ENCODE measurements at places on chromosomes 12 and 14.
A peak's percentile ranks its signal among the peaks of the same experiment; 100 is the strongest.

DNA sequence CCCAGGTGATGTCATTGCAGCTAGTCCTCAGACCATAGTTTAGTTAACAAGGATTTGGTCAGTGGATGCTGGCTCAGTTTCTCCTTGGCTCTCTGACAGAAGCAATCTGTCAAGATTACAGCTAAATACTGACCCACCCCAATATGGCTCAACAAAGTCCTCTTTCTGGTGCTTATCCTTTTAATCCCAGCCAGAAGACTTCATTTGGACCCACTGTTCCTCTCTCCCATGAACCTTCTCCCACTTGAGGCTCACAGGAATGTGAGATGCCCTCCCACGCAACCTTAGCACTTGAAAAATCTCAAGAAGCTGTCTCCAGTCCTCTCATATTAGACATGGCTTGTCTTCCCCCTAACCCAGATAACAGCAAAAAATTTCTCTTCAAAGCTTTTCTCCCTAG, 47.7 kb downstream of the C12orf50 start:
- H3K27ac ChIP-seq: no peak overlapping the region
- DNase-seq: no peak
- H3K4me1 ChIP-seq: no peaks in the 10 kb centered on the region
- H3K27me3 ChIP-seq: no peaks in the 10 kb centered on the region
- H3K4me3 ChIP-seq: no peak overlapping the region

DNA sequence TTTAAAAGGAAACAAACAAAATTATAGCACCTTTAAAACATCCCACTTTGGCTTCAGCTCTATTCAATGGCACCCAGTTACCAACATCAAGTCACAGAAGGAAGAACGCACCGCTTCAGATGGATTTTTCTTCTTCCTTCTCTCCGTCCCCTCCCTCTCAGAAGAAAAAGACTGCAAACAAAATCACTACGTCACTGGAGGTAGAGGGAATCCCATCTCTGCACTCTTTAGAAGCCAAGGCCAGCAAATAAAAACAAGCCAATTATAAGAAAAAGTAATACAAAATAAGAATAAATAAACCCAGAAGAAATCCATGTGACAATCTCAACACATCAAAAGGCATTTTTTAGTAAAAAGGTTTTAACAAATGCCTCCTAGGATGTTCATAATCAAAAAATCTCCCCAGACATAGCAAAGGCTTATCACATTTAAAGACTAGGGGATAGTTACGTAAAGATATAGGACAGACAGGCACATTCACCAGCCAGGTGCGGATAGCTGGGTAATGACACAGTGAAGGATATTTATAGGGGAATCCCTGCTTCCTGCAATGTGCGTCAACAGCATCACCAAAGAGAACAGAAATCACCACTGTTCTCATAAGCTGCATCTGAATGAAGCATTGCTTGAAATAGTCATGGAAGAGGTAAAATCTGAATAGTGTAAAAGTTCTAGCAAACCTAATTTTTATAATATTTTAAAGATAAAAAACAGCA, 89.4 kb downstream of the R3HDM2 start:
- peaks cover 5% of the 10 kb centered on the region for H3K36me3 ChIP-seq
- peaks cover 20% of the 10 kb centered on the region for H3K4me1 ChIP-seq
- DNase-seq: no peak

DNA sequence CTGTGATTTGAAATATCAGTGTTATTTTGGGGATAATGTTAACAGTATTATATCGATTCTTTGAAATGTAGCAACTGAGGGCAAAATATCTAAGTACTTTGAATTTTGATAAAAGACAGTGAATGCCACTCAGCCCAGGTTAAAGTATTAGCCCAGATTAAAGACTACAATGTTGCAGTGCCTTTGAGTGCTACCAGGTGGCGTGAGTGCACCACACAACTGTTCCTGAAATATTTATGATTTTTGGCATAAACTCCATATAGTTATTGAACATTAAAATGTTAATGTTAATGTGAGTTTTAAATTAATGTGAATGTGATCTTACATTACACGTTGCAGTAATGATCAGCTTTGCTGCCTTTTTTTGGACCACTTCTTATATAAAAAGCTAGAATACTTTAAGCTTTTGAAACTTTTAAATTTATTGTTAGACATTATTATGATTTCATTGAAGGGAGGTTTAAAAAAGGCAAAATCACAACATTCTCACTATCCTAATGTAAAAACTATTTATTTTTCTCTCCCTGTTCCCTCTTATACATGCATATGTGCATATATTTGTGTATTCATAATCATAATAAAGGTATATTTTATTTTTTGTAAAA, 22.5 kb downstream of the MRPS35 start:
- no peaks in the 10 kb centered on the region for H3K27me3 ChIP-seq
- no peak for DNase-seq
- H3K4me1 ChIP-seq: no peaks in the 10 kb centered on the region
- no peak overlapping the region for H3K4me3 ChIP-seq

GRCh38 chr12:101929365-101930041, 52.1 kb downstream of the DRAM1 start:
- DNase-seq: no peak
- no peaks in the 10 kb centered on the region for H3K27me3 ChIP-seq

- DNase-seq: no peak
- H3K4me3 ChIP-seq: no peak overlapping the region
- H3K4me1 ChIP-seq: no peaks in the 10 kb centered on the region
- H3K27ac ChIP-seq: no peak overlapping the region
- H3K36me3 ChIP-seq: no peaks in the 10 kb centered on the region
- no peaks in the 10 kb centered on the region for H3K27me3 ChIP-seq
Observed at GRCh38 chr12:93541578-93542225, 30.8 kb upstream of the SOCS2 start.

GRCh38 chr14:76391981-76392690, 16.2 kb downstream of the ESRRB start:
- no peak overlapping the region for H3K27ac ChIP-seq
- H3K36me3 ChIP-seq: no peaks in the 10 kb centered on the region
- no peak for DNase-seq
- H3K4me3 ChIP-seq: no peak overlapping the region
- no peaks in the 10 kb centered on the region for H3K27me3 ChIP-seq

GRCh38 chr14:99157246-99157645, 114.8 kb downstream of the BCL11B start:
- H3K27ac ChIP-seq: no peak overlapping the region
- DNase-seq: no peak

DNA sequence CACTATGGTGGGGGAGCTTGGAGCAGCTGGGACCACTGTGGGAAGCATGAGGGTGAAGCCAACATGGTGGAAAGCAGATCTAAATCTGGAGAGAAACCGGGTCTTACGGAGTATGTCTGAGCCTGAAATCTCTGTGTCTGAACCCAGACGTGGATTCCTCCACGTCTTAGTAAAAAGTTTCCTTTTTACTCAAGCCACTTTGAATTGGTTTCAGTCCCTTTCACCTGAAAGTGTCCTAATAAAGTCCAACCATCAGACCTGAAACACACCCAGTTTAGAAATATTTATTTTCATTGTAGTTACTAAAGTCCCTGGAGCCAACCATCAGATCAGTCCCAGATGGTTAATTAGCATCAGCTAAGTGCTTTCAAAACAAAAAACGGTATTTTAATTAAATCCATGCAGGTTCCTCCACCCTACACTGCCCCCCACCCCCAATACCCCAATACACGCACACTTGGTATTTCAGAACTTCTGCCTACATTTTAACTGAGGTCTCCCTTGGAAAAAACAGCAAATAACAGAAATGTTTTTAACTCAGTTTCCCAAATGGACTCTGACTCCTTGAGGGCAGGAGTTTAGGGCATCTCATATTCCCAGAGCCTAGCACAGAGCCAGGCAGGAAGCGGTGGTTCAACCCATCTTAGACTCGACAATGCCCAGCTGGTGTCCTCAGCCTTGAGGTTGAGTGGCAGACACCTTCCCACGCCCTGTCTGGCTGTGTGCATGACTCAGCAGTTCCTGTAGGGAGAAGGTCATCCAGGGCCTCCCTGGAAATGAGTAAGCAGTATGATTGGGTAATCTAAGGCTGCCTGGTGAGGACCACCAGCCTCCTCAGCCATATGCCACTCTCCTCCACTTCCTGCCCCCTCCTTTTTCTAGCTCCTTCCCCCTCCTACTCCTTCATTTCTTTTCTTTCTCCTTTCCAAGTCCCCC, 175.8 kb downstream of the TTC8 start:
- peak; percentile 67 for DNase-seq
- no peak overlapping the region for H3K4me3 ChIP-seq
- no peak overlapping the region for H3K27ac ChIP-seq
- H3K36me3 ChIP-seq: no peaks in the 10 kb centered on the region
- H3K4me1 ChIP-seq: peaks cover 6% of the 10 kb centered on the region
- H3K27me3 ChIP-seq: no peaks in the 10 kb centered on the region

GRCh38 chr12:5692850-5693249, 252.2 kb downstream of the ANO2 start:
- no peaks in the 10 kb centered on the region for H3K36me3 ChIP-seq
- H3K4me1 ChIP-seq: no peaks in the 10 kb centered on the region
- H3K27ac ChIP-seq: no peak overlapping the region
- H3K27me3 ChIP-seq: peaks cover 6% of the 10 kb centered on the region

- H3K36me3 ChIP-seq: no peaks in the 10 kb centered on the region
- peak within 1 kb of the TSS; percentile 60 for H3K27ac ChIP-seq
- DNase-seq: peak; percentile 62
- H3K4me3 ChIP-seq: peak within 1 kb of the TSS; percentile 7
Observed at GRCh38 chr12:6635856-6636531, at the start of gene LPAR5. TSS of gene LPAR5 (minus strand) at chr12:6635959. CDS start at chr12:6621248, 14,711 bp downstream.

DNA sequence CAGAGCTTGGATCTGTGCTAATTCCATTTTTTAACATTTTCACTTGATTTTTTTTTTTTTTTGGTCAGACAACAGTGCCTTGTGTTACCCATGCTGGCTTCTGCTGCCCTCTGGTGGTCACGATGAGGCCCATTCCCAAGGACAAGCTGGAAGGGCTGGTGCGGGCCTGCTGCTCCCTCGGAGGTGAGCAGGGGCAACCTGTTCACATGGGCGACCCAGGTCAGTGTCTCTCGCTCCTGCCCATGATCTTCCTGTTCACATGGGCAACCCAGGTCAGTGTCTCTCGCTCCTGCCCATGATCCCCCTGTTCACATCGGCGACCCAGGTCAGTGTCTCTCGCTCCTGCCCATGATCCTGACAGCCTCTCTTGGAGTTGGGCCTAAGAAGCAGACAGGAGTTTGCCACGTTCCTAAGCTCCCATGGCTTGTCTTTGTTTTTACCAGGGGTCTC, 59.4 kb downstream of the DGLUCY start:
- H3K27me3 ChIP-seq: no peaks in the 10 kb centered on the region
- H3K27ac ChIP-seq: no peak overlapping the region
- H3K4me1 ChIP-seq: peaks cover 6% of the 10 kb centered on the region
- DNase-seq: peak; percentile 87
- no peak overlapping the region for H3K4me3 ChIP-seq

GRCh38 chr14:98227727-98228111, 1044.3 kb downstream of the BCL11B start:
- H3K36me3 ChIP-seq: no peaks in the 10 kb centered on the region
- H3K4me3 ChIP-seq: no peak overlapping the region
- H3K27ac ChIP-seq: no peak overlapping the region
- H3K27me3 ChIP-seq: no peaks in the 10 kb centered on the region
- no peaks in the 10 kb centered on the region for H3K4me1 ChIP-seq

- H3K4me1 ChIP-seq: no peaks in the 10 kb centered on the region
- H3K27ac ChIP-seq: no peak overlapping the region
- no peak overlapping the region for H3K4me3 ChIP-seq
- H3K36me3 ChIP-seq: peaks cover 29% of the 10 kb centered on the region
- DNase-seq: no peak
Observed at GRCh38 chr14:102226356-102227125, 78.4 kb downstream of the MOK start.

DNA sequence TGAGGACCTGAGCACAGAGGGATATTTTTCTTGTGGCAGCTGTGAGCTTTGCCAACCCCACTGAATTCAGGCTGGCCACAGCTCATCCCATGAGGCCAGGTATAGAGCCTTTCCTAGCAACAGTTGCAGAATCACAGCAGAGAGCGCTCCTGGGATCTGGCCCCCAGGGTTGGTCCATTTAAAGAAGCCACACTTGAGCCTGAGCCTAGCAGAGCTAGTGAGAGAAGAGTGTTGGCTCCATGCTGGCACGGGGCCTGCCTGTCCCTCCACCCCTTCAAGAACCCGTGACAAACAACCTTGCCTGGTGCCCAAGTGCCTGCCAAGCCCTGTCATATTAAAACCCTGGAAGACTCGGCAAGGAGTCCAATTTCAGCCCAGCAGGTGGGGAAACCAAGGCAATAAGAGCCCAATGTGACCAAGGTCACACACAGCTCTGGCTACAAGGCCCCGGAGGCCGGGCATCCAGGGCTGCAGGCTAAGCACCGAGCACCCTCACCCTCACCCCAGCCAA, 91.6 kb downstream of the LRRC74A start:
- peak overlapping the region; percentile 93 for H3K27ac ChIP-seq
- H3K4me1 ChIP-seq: peaks cover 57% of the 10 kb centered on the region
- DNase-seq: peak; percentile 71
- H3K27me3 ChIP-seq: no peaks in the 10 kb centered on the region
- no peak overlapping the region for H3K4me3 ChIP-seq

DNA sequence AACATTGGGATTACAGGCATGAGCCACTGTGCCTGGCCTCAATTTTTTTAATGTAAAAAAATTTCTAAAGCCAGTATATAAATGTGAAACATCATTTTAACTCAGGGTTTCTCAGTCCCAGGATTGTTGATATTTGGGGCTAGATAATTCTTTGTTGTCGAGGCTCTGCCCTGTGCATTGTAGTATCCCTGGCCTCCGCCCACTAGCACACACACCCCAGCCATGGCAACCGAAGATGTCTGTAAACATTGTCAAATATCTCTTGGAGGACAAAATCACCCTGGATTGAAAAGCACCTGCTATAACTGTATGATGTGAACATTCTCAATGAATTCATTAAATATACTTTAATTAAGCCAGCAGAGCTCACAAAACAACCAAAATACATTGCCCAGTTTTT, 8.4 kb upstream of the CIT start:
- H3K4me1 ChIP-seq: no peaks in the 10 kb centered on the region
- H3K4me3 ChIP-seq: no peak overlapping the region
- no peak overlapping the region for H3K27ac ChIP-seq
- DNase-seq: no peak

GRCh38 chr12:65817866-65818265, 6.4 kb upstream of the HMGA2 start:
- peaks cover 28% of the 10 kb centered on the region for H3K27me3 ChIP-seq
- H3K4me3 ChIP-seq: no peak overlapping the region
- DNase-seq: no peak
- H3K4me1 ChIP-seq: peaks cover 1% of the 10 kb centered on the region

DNA sequence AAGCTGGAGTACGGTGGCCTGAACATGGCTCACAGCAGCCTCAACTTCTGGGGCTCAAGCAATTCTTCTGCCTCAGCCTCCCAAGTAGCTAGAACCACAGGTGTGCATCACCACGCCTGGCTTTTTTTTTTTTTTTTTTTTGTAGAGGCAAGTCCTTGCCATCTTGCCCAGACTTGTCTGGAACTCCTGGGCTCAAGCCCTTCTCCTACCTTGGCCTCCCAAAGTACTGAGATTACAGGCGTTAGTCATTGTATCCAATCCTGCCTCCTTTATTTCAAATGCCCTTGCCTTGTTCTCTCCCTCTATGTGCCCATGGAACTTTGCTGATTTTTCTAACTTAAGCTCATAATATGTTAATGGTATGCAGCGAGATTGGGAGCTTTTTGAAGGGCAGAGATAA, 49.2 kb upstream of the PRICKLE1 start:
- H3K4me1 ChIP-seq: no peaks in the 10 kb centered on the region
- no peak overlapping the region for H3K4me3 ChIP-seq
- H3K27me3 ChIP-seq: no peaks in the 10 kb centered on the region
- H3K36me3 ChIP-seq: no peaks in the 10 kb centered on the region

GRCh38 chr12:130031571-130032189, 127.9 kb upstream of the TMEM132D start:
- no peak overlapping the region for H3K4me3 ChIP-seq
- H3K36me3 ChIP-seq: no peaks in the 10 kb centered on the region
- H3K27me3 ChIP-seq: peaks cover 51% of the 10 kb centered on the region

- H3K27ac ChIP-seq: no peak overlapping the region
- peaks cover 13% of the 10 kb centered on the region for H3K4me1 ChIP-seq
- H3K27me3 ChIP-seq: no peaks in the 10 kb centered on the region
- peak; percentile 78 for DNase-seq
Observed at GRCh38 chr12:538731-539539, 79.2 kb downstream of the B4GALNT3 start.
